Body of pancreas (tissue), 4 donors: ENCODE measurements at places on chromosomes 7 and 10.

DNA sequence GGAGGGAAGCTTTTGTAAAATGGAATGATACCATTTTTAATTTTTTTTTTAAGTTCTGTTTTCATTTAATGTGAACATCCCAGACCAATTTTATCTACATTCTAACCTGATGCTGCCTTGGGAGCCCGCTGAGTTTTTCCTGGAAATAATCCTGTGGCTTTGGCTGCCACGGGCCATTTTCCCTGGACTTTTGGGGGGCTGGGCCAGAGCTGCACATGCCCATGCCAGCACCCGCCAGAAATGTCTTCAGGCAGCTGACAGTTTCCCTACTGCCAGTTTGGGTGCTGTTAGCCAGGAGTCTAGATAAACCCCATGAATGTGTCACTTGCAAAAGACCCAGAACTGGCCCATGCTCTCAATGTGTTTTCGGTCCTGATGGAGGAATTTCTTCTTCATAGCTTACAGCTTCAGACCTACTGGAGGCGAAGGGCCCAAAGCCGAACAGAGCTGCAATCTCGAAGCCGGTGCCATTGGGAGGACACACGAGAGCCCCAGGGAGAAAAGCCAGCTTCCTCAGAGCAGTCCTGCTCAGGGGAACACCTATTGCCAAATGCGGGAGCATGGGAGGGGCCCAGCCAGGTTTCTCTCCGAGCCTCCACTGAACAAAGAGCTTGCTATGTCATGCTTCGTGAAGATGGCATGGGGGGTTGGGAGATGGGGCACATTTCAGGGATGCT, 444.2 kb upstream of the MKI67 start:
- no peak for DNase-seq

DNA sequence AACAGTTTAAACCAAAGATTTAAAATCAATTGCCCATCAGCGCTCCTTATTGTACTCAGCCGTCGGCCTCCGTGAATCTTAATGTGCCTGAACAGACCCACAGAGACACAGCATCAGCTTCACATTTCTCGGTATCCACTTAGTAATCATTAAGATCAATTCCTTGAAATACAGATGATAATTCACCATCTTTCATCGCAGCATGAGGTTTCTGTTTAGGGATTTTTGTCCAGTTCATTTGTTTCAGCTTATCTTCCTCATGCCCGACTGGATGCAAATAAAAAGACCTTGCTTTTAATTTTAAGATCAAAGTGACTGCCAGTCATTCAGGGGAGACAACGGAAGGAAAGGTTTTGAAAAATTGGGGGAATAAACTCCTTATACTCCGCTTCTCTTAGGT, 207.8 kb downstream of the WDR37 start:
- DNase-seq, result no peak

DNA sequence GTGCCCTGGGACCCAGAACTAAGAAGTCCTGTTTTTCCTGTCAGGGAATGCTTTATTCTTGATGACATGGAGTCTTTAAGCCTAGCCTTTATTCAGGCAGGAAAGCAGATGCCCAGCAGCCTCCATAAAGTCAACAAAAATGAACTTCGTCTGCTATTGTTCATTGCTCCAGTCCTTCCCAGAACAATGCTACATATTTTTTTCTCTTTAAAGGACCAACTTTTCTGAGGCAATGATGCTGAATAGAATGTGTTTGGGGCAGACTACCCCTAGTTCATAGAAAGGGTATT, 47.6 kb upstream of the PDCD4 start:
- no peak for DNase-seq

- DNase-seq, result no peak
These were observed 90.7 kb downstream of the LRRC4 start for GRCh38 chr7:127940381-127941160.

GRCh38 chr7:113209449-113210203, 91.3 kb upstream of the SMIM30 start:
- no peak for DNase-seq

GRCh38 chr7:125184801-125185200, 255.2 kb upstream of the POT1 start:
- no peak for DNase-seq

DNA sequence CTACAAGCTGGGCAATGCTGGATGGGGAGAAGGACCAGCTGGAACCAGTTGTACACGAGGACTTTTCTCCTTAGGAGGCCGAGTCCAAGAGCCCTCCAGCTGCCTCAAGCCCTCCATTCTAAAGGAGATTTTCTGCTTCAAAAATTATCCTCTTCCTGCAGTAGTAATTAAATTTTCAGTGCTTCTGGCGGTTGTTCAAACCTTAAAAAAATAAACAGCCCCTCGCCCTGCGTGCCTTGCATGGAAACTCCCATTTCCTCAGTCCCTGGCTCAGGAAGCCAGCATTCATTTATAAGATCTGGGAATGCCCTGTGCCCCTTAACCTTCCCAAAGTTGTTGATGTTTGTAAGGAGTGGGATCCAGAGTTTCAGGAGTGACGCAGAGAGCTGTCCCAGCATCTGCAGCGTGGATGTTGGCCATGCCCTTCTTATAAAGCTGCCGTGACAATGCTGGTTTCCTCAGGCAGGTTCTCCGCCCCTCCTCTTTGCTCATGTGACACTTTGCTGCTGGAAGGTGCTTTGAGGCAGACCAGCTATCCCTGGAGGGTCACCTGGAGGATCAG, 24.0 kb upstream of the ACTR3B start:
- no peak for DNase-seq

- DNase-seq, result peak; percentile 64
These were observed 24.0 kb downstream of the ZPBP start for GRCh38 chr7:50068850-50069551.

DNA sequence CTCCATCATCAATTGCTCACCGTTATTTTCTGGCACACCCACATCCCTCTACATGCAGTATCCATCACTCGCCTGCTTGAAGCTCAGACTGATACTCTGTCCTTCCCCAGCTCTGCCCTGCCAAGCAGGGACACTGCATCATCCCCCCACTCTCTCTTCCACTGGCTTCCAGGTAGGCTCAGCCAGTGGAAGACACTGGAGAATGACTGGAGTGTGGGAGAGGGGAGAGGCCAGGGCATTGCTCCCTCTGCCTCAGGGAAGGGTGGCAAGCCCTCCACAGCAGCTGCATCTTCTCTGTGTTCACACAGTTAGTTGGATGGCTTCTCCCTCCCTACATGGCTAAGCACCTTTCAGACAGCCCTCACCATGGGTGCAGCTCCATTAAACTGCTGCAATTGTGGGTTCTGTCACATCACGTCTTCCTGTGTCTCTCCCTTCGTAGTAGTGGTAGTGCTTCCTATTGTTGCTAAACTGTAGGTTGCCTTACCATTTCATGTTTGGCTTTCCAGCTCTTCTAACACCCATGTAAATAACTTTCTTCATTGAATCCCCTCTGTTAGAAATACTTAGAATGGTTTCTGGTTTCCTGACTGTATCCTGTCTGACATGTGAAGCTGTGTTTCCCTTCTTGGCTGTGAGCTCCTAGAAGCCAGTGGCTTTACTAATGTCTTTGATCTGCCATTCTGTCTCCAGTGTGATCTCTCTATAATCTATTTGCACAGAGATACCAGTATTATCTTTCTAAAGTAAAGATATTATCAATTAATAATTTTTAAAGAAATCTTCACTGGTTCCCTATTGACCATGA, 483.7 kb upstream of the LRRN3 start:
- DNase-seq, result no peak

DNA sequence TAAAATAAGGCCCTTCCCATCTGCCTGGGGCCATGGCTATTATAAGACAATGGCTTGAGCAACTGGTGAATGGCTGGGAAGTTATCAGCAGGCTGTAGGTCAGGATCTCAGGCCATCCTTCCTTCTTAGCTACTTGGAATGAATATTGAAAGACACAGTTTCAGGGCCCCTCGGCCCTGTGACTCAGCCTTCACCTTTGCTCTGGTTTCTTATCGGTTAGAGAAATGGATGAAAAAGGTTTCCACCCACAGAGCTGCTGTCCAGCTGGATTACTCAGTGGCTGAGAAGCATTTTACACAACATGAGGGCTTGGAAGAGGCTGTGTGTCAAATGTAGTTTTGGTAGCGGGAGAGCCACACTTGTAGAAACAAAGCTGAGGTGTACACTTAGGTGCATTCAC, 9.4 kb downstream of the ACSL5 start:
- peak; percentile 15 for DNase-seq

DNA sequence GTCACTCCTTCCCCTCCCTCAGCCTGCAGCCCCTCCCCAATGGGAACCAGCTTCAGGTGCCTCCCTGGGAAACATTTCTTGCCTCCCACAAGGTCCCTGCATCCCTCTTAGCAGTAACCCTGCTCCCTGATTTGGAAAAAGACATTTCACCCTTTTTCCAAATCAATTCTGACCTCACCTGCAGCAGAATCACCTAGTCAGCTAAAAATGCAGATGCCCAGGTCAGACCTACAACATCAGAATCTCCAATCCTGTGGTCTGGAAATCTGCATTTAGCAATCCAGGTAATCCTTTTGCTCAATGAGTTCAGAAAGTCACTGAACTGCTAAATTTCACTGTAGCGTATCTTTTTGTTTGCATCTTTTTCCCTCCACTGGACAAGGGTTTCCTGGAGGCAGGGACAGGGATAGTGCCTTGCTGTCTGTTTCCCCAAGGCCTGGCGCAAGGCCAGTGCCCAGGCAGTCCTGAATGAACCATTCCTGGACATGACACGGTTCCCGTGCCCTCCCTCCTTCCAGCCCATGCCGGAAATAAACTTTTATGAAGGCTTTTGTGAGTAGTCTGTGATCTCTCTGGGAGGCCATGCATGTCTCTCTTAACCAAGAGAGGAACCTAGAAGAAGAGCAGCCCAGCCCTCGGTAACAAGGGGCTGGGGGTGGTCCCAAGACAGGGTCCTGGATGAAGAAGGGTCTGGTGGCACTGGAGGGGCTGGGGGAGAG, 44.0 kb downstream of the COL13A1 start:
- DNase-seq, result peak; percentile 70

- DNase-seq, result peak; percentile 33
These were observed 80.5 kb upstream of the PPIF start for GRCh38 chr10:79266543-79267312.

DNA sequence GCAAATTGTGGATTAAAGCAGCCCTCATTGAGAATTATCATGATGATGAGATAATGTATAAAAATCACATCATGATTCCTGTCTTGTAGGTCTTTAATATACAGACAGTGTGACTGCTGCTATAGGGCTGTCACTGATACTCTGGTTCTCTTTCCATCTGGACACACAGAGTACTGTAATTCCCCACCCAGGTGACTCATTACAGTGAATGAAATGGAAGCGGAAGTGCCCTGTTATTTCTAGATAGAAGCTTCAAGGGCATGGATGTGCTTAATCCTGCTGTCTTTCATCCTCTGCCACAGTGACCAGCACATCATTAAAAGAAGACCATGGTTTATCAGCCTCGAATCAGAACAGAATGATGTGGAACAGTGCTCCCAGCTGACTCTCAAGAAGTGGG, 1234.0 kb downstream of the SORCS3 start:
- no peak for DNase-seq

- peak; percentile 10 for DNase-seq
These were observed 125.3 kb downstream of the SORCS3 start for GRCh38 chr10:104766341-104766740.

GRCh38 chr7:132394283-132395198, 181.7 kb downstream of the PLXNA4 start:
- DNase-seq, result no peak

GRCh38 chr7:27295236-27295635, 52.6 kb downstream of the EVX1 start:
- DNase-seq, result peak; percentile 4

GRCh38 chr7:56091591-56091990, 1.2 kb downstream of the PHKG1 start:
- DNase-seq, result no peak

GRCh38 chr7:2709553-2710285, 21.7 kb downstream of the AMZ1 start:
- DNase-seq, result peak; percentile 73

GRCh38 chr10:103781329-103782061, 73.9 kb downstream of the SH3PXD2A start:
- DNase-seq, result no peak

- no peak for DNase-seq
These were observed 202.6 kb upstream of the STEAP4 start for GRCh38 chr7:88509341-88509740.

DNA sequence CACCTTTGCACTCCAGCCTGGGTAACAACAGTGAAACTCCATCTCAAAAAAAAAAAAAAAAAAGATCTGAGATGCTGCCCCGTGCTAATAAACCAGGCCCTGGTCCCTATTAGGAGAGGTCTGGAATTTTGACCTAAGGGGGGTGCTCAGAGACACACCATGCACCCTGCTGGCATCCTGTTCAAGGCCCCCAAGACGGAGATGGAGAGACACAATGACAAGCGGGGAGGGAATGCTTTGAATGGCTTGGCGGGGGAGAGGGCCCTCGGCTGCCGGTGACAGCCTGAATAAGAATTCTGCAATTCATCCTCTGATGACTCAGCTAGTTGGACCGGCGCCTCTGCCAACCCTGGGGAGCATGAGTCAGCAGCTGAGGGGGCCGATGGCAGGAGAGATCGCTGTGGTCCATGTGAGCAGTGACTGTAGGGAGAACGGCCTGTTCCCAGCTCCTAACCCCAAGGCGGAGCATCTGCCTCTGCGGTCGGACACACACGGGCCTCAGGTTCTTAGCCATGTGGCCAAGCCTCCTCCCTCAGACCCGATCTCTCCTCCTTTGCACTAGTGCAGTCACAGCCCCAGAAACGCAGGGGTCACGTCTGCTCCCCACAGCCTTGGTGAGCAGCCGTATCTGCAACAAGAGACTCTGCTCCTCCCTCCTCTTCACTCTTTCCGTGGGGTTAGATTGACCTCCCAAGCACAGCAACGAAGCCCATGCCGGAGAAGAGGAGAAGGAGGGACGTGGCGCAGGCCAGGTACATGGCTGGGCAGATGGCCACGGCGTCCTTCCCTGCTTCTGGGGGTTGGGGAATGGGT, 14.9 kb downstream of the TRIM56 start:
- DNase-seq, result peak; percentile 86

DNA sequence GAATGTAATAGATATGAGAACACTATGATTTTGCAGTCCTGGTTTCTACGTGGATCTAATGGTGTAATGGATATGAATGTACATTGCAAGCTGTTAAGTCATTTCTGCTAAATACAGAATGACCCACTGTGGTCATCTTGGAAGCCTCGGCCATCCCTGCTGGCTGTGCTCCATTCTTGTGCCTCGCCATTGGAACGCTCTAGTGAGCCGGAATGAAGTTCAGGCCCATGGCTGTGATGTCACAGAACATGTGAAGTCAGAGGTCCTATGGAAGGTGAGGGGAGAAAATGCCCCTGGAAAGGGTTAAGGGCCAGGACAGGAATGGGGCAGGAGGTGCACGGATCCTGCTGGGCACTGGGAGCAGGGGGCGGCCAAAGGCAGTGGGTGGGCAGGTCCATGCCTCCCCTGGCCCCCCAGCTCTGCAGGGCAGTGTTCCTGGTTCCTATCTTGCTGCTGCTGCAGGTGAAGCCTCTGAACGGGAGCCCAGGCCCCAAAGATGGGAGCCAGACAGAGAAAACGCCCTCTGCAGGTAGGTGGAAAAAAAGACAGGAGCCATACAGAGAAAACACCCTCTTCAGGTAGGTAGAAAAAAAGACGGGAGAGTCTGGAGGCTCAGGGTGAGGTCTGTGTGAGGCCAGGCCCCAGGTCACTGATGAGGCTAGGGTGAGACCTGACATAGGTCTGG, at the start of gene LLCFC1:
TSS of gene LLCFC1 (plus strand) at position 259 of the 685 bp plus-strand sequence. CDS start at position 397, 138 bp downstream.
- no peak for DNase-seq
